ENCODE measurements at places on chromosomes 13 and 19.

GRCh38 chr13:72889495-72889894 is 107.6 kb downstream of the PIBF1 start:
- no peak for DNase-seq

GRCh38 chr13:24005755-24006281 is 108.5 kb upstream of the C1QTNF9B start:
- DNase-seq, result no peak

DNA sequence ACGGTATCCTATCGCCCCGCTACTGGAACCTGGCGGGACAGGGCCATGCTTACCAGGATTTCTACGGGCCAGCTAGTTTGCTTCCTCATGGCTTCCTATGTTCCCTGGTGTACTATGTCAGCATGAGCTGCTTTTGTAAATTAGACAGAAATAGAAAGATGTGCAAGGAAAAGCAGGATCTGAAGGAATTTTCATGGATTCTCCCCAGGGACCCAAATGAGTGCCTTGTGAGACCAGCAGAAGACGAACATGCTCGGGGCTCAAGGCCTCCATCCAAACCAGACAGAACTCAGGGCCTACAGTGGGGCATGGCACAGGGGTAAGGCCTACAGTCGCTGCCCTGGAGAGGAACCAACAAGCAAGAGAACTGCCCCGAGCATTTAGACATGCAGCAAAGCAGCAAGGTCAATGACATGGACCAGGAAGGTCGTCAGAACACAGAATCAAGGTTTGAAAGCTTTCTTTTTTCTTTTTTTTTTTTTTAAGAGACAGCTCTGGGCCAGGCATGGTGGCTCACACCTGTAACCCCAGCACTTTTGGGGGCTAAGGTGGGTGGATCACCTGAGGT is 17.3 kb downstream of the EPS15L1 start:
- DNase-seq, result no peak

DNA sequence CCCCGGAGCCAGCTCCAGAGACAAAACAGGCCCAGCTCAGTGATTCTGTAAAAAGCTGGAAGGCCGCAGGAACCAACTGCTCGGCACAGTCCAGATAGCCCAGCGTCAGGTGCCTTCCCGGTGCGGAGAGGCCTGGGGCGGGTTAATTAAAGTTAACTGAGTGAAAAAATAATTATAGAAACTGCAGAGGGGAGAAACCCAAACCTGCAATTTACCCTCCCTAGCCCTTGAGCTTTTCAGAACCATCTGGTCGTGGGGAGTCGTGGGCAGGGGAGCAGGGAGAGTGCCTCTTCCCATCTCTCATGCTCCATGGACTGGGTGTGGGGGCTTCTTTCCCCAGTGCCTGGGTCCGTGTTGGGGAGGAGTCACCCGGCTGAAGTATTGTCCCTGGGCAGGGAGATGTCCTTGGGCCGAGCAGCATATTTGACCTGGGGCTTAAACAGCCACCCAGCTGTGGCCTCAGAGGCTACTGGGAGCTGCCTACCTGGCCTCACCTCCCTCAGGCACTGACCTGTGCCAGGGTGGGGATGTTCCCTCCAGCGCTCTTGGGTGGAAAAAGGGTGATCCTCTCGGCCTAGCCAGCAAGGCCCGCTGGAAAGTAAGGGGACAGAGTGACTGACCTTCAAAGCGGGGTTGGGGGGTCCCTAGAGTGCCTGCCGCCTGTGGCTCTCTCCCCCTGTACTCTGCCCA is 65.9 kb downstream of the CHST8 start:
- no peak for DNase-seq

DNA sequence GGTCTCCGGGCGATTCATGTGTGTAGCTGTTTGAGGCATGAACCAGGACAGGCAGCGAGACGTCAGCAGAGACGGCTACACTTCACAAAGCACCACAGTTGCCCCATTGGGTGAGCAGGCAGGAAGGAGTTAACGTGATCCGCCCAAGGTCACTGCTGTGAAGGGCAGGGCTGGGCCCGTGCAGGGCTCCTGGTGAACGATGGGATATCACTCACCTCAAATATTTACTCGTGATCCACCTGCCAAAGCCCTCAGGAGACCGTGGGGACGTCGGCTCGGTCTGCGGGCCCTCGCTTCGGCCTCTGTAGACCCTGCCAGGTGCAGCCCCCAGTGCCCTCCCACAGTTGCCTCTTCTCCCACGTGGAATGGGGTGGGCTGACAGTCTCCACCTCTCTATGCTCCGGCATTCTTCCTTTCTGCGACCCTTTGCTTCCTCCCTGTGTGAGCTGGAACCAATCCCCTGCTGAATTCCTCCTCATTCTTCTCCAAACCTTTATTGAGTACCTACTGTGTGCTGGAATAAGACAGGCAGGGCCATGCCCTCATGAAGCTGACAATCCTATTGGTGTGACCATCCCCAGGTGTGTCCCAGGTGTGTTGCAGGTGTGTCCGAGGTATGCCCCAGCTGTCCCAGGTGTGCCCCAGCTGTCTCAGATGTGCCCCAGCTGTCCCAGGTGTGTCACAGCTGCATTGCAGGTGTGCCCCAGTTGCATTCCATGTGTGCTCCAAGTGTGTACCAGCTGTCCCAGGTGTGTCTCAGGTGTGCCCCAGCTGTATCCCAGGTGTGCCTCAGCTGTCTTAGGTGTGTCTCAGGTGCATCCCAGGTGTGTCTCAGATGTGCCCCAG is 2.0 kb upstream of the GRK1 start:
- no peak for DNase-seq

GRCh38 chr19:45117167-45117594 is 24.2 kb downstream of the PPP1R37 start:
- DNase-seq, result no peak

GRCh38 chr13:33058776-33059327 is 42.6 kb downstream of the KL start:
- no peak for DNase-seq

- DNase-seq, result no peak
These were observed 184.3 kb downstream of the MYO16 start for GRCh38 chr13:108813587-108814170.

DNA sequence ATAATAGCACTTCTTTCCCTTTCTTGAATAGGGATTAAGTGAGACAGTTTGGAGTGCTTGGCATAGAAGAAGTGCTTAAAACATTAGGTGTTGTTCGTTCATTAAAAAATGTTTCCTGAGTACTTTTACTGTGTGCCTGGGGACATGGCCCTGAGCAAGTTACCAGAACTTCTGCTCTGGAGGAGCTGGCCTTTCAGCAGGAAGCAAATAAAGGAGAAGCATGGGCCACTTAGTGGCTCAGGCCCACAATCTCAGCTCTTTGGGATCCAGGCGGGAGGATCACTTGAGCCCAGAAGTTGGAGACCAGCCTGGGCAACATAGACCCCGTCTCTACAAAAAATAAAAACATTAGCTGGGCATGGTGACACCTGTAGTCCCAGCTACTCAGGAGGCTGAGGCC is 5.7 kb downstream of the DNM2 start:
- DNase-seq, result no peak
